ENCODE measurements at places on chromosomes 3 and 15.

- DNase-seq = no peak
These were observed 106.3 kb upstream of the RNU6-1 start for GRCh38 chr15:67945951-67946700.

- DNase-seq = no peak
These were observed 405.0 kb downstream of the NTRK3 start for GRCh38 chr15:87851497-87851896.

DNA sequence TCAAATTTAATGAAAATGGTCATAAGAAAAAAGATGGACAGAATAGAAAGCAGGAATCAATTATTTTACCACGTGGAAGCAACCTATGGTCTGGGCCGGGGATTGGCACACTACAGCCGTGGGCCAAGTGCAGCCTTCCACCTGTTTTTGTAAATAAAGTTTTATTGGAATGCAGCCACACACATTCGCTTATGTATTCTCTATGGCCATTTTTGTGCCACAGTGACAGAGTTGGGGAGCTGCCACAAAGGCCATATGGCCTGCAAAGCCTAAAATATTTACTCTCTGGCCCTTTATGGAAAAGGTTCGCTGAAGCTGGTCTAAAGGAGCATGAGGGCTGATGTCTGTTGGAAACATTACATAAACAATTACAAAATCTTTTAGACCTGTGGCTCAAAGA is 144.8 kb downstream of the TMCO5A start:
- no peak for DNase-seq

- no peak for DNase-seq
These were observed 178.1 kb upstream of the KBTBD8 start for GRCh38 chr3:66819993-66820501.

- no peak for DNase-seq
These were observed 13.5 kb upstream of the FILIP1L start for GRCh38 chr3:100127792-100128191.

GRCh38 chr3:72306800-72307341 is 521.9 kb upstream of the PROK2 start:
- DNase-seq = no peak

DNA sequence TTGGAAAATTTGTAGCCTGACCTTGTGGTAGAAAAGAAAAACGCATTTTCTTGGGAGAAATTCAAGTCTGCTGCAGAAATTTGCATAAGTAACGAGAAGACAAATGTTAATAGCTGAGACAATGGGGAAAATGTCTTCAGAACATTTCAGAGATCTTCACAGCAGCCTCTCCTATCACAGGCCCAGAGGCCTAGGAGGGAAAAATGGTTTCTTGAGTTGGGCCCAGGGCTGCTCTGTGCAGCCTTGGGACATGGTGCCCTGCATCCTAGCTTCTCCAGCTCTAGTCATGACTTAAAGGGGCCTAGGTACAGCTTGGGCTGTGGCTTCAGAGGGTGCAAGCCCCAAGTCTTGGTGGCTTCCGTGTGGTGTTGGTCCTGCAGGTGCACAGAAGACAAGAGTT is 104.2 kb downstream of the ZNF621 start:
- DNase-seq = no peak

GRCh38 chr3:130789782-130790322 is 43.2 kb upstream of the PIK3R4 start:
- no peak for DNase-seq

- no peak for DNase-seq
These were observed 132.3 kb downstream of the SUCLG2 start for GRCh38 chr3:67522081-67522480.

DNA sequence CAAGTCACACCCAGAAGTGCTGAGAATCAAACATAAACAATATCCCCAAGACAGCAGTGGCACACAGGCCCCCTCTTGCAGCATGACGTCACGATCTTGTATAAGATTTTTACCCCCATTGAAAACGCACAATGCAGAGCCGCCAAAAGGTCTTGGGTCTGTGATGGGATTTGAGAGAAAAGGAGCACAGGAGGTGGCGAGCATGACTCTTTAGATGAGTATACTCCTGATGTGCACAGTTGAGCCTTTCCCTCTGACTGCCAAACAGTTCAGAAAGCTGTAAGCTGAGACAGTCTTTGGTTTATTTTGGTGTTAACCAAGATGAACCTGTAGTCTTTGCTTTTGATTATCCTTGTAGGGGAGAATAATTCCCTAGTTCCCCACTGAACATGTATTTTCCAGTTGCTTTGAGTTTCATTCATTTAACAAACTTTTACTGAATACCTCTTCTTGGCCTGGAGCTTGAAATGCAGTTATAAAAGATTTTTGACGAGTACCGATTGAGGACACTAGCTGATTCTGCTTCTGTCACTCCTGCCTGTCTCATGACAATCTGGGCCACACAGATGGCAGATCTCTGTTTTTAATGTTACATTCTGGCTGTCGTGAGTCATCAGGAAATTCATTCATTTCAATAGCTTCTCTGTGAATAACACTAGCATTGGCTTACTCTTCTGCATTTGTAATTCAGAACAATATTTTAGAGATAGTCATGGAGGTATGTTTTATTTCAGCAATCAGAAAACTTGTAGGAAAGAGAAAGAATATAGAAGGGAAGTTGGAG is 28.9 kb downstream of the CFAP91 start:
- no peak for DNase-seq

- no peak for DNase-seq
These were observed 32.5 kb upstream of the TBC1D23 start for GRCh38 chr3:100228247-100228646.

- no peak for DNase-seq
These were observed 20.3 kb upstream of the ADAMTS7 start for GRCh38 chr15:78831229-78832207.

- no peak for DNase-seq
These were observed 59.1 kb upstream of the UMPS start for GRCh38 chr3:124671106-124671505.

GRCh38 chr3:196117809-196118208 is 35.9 kb upstream of the TFRC start:
- DNase-seq = no peak

GRCh38 chr15:45583731-45584639 is 3.2 kb upstream of the BLOC1S6 start:
- no peak for DNase-seq

DNA sequence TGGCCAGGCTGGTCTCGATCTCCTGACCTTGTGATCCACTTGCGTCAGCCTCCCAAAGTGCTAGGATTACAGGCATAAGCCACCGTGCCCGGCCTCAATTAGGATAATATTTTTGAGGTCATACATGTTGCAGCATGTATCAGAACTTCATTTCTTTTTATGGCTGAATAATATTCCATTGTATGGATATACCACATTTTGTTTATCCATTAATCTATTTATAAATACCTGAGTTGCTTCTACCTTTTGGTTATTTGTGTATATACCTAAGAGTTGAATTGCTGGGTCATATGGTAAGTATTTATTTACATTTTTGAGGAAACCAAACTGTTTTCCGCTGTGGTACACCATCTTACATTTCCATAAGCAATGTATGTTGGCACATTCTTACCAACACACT is 18.1 kb upstream of the PYGO1 start:
- DNase-seq = no peak

GRCh38 chr15:91521996-91522395 is 331.5 kb upstream of the SLCO3A1 start:
- DNase-seq = no peak

- no peak for DNase-seq
These were observed 535.1 kb downstream of the NLGN1 start for GRCh38 chr3:173932624-173933023.

- no peak for DNase-seq
These were observed 522 bp downstream of the PDZRN3 start for GRCh38 chr3:73624017-73624820.

GRCh38 chr3:45183872-45184262 is 37.7 kb upstream of the CDCP1 start:
- DNase-seq = no peak

DNA sequence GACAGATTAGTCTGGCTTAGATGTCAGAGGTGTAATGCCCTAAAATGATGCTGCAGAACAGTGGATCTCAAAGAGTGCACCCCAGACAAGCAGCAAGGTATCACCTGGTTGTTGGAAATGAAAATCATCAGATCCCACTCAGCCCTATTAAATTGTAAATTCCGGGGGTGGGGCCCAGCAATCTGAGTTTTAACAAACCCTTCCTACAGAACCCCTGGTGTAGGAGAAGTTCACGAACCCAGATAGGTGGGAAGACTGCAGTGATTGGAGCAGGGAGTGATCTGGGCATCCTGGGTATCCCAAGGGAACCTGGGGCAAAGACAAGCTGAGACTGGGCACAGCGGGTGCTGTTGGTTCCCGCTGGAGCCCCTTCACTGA is 24.3 kb upstream of the THRB start:
- DNase-seq = no peak

DNA sequence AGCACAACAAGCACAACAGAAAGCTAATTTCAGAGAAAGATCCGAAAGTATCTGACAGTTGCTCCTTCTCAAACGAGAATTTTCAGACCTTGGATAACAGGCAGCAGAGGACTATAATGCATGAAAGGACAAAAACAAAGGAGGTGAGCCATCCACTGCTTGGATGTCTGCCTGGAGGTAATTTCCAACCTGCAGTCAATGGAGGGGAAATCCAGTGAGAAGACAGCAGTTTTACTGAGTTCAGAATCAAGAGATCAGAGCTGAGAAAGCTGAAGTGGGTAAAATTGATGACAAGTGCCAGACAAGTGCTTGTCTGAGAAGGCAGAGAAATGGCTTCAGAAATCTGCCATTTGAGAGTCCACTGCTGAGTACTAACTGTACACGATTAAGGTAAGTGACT is 22.1 kb downstream of the UBE3A start:
- DNase-seq = no peak

Measured in activated CD4-positive, alpha-beta T cell treated with anti-CD3 and anti-CD28 coated beads, Interleukin-2, amount 50 U/mL, for 24 hours (primary cell).